CD4-positive, alpha-beta T cell treated with Interleukin-1 beta for 1 hour (primary cell): ENCODE measurements at places on chromosomes 16 and 17.

GRCh38 chr17:22507823-22508222, 815.5 kb downstream of the KCNJ18 start:
- no peak for DNase-seq

- no peak for DNase-seq
Observed at GRCh38 chr17:2094891-2095535, 40.1 kb downstream of the HIC1 start.

DNA sequence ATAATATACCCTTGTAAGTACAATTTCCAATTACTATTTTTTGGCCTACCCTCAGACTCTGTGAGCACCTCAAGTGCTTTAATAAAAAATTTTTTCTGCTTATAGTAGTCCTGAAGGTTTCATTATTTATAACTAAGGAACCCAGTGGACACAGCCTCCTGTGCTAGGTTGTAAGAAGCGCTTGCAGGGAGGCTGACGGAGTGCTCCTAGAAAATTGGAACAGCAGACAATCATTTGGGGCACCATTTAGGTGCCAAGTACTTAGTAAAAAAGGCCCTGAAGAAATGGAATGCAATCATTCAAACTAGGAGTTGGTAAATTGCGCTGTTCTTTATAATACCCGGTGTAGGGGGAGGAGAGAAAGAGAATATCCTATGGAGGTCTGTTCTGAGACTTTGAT, 19.8 kb downstream of the CA10 start:
- no peak for DNase-seq

GRCh38 chr16:89921131-89921701, 1.9 kb upstream of the TUBB3 start:
- no peak for DNase-seq

DNA sequence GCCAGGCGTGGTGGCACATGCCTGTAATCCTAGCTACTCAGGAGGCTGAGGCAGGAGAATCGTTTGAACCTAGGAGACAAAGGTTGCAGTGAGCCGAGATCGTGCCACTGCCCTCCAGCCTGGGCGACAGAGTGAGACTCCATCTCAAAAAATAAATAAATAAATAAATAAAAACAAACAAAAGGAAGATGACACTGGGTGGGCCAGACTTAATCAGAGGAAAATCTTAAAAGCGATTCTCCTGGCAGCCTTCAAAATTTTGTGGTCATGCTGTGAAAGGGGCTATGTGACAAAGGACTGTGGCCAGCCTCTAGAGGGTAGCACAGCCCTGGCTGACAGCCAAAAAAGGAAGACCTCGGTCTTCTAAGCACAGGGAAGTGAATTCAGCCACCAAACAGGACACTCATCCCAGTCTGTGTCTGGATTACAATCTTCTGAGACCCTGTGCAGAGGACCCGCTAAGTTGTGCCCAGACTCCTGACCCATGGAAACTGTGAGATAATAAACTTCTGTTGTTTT, 391.1 kb downstream of the CNTNAP4 start:
- no peak for DNase-seq

GRCh38 chr16:16059160-16059559, 109.7 kb downstream of the ABCC1 start:
- no peak for DNase-seq

DNA sequence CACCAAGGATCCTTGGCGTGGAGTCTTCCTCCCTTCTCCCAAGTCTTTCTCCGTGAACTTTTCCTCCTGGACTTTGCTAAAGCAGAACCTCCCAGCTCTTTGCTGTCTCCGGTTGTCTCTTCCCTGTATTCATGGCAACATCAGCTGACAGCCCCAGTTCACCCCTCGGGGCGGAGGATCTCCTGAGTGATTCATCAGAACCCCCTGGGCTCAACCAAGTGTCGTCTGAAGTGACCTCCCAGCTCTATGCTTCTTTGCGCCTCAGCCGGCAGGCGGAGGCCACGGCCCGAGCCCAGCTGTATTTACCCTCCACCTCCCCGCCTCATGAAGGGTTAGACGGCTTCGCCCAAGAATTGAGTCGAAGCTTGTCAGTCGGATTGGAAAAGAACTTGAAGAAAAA, 943 bp downstream of the CNTROB start:
- no peak for DNase-seq

- DNase-seq = no peak
Observed at GRCh38 chr17:45771271-45771959, 12.7 kb upstream of the CRHR1 start.
